ENCODE measurements at places on chromosomes 6 and 20.
A peak's percentile ranks its signal among the peaks of the same experiment; 100 is the strongest.

DNA sequence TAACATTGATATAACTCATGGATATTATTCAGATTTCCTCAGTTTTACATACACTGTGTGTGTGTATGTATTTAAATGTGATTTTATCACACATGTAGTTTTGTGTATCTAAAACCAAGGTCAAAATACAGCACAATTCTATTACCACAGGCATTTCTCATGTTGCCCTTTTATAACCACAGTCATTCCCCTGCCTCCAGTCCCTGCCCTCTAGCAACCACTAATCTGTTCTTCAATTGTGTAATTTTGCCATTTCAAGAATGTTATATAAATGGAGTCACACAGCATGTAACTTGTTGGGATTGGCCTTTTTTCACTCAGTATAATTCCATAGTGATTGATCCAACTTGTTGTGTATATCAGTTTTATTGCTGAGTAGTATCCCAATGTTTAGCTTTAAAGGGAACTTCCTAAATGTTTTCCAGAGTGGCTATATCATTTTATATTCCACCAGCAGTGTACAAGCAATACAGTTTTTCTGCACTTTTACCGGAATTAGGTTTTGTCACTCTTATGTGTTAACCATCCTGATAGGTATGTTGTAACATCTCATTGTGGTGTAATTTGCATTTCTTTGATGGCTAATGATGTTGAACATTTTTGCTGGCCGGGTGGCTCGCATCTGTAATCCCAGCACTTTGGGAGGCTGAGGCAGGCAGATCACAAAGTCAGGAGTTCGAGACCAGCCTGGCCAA is 338.2 kb downstream of the SOX4 start:
- peak; percentile 88 for DNase-seq

DNA sequence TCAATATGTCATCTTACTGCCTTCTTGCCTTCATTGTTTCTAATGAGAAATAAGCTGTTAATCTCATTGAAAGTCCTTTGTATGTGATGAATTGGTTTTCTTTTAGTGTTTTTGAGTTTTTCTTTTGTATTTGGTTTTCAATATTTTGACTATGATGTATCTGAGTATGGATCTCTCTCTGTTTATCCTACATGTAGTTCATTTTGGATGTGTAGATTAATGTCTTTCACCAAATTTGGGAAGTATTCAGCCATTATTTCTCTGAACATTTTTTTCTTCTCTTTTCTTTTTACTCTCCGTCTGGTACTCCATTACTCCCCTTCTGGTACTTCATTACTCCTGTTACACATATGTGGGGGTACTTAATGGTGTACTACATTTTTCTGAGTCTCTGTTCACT is 337.0 kb upstream of the RNF24 start:
- no peak for DNase-seq

DNA sequence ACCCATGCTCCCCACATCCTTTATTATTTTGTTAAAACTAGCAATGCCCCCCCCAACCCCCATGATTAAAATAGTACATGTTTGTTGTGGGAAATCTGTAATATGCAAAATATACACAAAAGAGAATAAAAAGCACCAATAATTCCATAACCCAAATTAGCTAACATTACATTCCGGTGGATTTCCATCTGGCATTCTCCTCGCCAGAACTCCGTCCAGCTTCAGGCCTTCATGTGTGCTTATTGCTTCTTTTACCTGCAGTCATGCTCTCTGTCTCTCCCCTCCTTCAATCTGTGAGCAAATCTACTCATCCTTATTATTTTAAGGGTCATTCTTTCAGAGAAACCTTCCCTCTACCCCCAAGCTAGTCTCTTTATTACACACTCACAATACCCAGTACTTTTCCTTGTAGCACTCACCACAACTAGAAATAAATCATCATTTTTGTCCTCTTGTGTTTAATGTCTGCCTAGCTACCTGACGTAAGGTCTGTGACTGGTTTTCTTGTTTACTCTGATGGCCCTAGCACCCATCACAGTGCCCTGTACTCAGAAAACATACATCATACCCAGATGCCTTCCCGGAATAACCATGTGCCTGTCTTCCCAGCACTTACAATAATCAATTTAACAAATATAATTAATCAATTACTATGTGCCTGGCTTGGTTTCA is 25.6 kb upstream of the IER3 start:
- no peak for DNase-seq

DNA sequence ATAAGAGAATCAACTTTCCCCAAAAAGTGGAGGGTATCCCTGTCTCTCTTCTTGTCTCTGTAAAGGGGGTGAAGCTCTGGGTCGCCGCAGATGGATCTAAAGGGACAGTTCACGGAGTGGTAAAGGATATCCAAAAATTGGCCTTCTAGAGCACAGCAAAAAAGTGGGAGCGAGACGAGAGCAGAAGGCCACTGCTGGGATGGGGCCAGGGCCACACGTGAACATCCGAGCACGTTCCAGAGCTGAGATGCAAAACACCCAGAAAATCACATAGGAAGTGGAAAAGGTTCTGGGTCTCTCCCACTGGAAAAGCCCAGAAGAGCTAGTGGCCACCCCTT is 837 bp downstream of the TRAM2 start:
- DNase-seq, result peak; percentile 48

DNA sequence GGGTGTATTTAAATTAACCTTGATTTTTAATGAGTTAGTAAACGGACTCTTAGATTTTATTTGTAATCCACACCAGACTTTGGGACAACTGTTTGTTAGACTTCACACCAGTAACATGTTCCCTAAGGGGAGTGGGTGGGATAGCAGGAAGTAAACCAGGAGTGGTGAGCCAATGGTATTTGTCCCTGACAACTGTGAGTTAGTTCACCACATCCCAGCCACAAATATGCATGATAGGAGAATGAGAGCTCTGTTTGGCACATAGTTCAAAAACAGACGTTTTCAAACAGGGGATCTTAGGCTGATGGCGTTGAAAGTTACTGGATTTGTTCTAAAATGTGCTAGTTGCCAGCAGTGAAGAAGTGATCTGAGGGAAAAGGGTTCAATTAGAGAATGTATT is 18.7 kb upstream of the COL10A1 start:
- peak; percentile 93 for DNase-seq

GRCh38 chr20:48211238-48211637 is 426.0 kb upstream of the SULF2 start:
- DNase-seq, result no peak

DNA sequence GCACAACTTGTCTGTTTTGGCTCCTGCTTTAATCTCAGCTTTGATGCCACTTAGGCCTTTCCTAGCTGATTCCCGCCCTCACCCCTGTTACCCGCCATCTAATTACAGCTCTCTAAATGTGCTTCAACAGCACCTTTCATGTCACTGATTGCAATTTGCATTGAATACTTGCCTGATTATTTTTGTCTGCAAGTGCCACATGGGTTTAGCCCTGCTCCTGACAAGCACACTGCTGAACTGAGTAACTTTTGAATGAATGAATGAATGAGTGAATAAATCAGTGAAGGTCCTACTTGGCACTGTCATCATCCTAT is 591 bp upstream of the DCBLD1 start:
- DNase-seq, result no peak

DNA sequence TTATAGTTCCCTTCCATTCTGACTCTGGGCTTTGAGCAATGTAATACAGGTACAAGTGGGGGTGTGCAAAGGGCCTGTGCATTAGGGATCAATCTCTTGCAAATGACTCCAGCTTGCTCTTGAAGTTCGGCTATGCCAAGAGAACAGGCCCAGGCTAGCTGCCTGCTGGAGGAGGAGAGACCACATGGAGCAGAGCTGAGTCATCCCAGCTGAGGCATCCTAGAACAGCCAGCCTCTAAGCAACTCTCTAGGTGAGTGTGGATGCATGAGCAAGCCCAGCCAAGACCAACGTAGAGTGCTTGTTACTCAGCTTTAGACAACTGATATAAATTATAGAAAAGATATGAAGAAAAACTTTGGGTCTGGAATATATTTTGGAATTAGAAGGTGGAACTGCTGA is 47.6 kb upstream of the RBM24 start:
- DNase-seq, result peak; percentile 25

DNA sequence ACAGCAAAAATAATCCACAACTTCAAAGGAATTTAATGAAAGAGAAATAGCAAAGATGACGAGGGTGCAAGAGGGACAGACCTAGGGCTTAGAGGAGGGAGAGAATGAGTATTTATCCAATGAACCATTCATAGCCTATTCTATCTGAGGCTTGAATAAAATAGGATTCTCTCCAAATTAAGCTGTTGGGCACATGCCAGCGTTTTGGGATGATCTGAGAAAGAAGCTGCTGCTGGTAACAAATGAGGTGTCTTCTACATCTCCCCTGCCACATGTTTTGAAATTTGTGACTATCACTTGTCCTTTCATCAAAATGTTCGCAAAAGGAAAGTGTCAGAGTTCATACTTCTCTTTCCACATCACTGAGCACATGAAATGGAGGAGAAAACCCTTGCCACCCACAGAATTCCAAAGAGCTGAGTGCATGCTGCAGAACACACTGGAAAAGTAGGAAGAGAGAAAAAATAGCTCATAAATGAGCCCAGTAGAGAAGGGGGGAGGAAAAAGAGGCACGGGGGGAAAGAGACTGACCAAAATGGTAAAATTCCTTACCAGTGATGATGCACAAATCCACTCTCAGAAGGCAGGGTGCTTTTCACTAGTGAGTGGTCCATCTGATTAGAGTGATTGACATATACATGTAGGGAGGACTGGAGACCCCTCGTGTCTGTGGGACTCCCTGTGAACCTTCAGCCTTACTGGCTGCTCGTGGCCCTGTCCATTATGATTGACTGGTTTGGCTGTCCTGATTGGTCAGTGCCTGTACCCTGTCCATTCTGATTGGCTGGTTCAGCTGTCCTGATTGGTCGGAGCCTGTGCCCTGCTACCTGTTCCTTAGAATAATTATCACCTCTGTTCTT is 180.5 kb downstream of the OGFRL1 start:
- peak; percentile 85 for DNase-seq

- DNase-seq, result no peak
Observed at GRCh38 chr20:52383995-52384621, 192.5 kb upstream of the ZFP64 start.

GRCh38 chr6:79872986-79873385 is 74.4 kb downstream of the ELOVL4 start:
- DNase-seq, result peak; percentile 96

- no peak for DNase-seq
Observed at GRCh38 chr6:167210375-167211294, 52.9 kb upstream of the GPR31 start.

- DNase-seq, result peak; percentile 41
Observed at GRCh38 chr20:39019805-39020325, 57.7 kb downstream of the DHX35 start.

DNA sequence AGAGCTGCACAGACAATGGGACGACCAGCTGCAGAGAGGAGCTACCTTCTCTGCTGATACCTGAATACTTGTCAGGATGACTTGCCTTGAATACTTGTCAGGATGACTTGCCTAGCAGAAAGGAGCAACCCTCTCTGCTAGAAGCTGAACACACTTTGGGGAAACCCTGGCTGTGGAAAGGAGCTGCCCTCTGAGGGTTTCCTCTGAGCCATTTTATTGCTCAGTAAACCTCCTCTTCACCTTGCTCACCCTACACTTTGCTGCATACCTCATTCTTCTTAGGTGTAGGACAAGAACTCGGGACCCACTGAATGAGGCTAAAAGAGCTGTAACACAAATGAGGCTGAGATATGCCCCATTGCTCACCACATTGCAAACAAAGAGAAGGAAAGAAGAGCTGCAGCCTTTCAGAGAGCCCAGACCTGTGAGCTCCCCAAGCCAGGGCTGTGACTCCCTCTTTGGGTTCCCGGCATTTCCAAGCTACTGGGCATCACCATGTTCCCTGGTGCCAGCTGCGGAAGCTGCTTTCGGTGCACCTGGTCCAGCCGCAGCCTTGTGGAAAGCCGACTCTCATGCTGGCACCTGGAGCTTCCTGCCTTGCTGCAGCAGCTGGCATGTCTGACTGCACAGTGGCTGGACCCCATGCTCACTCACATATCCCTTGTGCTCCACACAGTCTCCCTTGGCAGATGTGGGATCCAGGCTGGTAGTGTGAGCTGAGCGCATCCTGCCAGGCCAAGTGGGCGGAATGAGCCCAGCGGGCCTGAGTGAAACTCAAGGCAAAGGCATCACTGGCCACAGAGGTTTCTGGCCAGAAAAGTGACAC is 106.7 kb upstream of the AHI1 start:
- no peak for DNase-seq

GRCh38 chr6:21395121-21395520 is 198.4 kb upstream of the SOX4 start:
- peak; percentile 29 for DNase-seq
